Frontal cortex (tissue), 4 donors: ENCODE measurements at places on chromosomes 4 and X.
A peak's percentile ranks its signal among the peaks of the same experiment; 100 is the strongest.

GRCh38 chrX:9790866-9791265 is 4.6 kb downstream of the SHROOM2 start:
- no peak for DNase-seq

GRCh38 chr4:148435654-148436406 is 6.4 kb downstream of the NR3C2 start:
- no peak for DNase-seq

DNA sequence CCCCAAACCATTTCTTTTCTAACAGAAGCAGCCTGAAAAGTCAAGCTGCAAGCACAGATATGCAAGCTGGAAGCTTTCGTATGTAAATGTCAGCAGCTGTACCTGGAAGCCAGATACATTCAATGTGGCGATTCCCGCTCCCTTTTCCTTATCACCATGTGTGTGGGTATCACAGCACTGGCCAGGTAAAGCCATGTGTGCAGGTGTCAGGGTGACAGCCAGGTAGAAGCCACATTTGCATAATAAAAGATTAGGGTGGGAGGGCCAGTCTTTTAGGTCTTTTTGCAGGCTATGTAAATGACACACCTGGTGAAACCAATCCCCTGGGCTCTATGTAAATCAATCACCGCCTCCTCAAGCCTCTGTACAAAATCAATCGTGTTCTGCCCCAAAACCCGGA is 50.1 kb downstream of the RXFP1 start:
- no peak for DNase-seq

GRCh38 chr4:29549342-29549741 is 1170.8 kb upstream of the PCDH7 start:
- no peak for DNase-seq

- no peak for DNase-seq
Observed at GRCh38 chrX:905848-906566, 275.4 kb downstream of the SHOX start.

DNA sequence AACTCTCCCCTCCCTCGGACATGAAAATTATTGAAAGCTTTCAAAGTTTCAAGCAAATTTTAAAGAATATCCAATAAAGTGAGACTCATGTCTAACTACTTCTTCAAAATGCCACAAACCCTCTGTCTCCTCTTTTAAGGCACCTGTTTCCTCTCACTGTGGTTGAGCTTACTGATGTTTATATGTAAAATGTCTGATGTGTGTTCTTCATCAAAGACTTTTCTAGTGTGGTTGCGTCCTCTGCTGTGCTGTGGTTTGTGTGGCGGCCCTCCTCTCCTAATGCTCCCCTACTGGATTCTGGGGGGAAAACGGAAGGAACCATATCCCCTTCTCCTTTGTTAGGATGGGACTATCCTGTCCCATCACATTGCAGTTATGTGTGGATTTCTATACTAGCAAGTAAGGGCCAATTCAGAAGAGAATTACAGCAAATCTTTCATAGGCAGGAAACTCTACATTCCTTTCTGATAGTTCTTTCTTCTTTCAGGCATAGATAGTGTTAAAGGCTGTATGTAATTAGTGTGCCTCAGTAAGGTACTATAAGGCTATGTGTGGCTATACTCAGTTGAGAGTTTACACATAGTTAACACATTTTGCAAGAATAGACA is 221.0 kb upstream of the GPRIN3 start:
- DNase-seq, result no peak

DNA sequence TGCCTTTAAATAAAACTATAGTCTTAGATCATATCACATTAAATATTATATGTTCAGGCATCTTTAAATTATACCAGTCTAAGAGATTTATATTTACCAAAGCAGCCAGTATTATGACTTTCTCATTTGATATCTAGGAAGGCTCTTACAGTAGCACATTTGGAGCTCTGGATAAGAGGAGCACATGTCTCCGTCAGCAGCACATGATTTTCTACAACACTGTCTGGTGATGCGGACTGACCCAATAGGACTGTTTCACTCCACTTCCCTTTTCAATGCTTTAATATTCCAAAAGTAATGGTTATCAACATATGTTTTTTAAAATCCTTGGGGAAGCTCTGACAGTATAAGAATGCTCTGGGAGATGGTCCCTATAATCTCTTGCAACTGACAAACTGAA is 61.5 kb downstream of the HAUS3 start:
- no peak for DNase-seq

GRCh38 chr4:78061939-78062570 is 4.9 kb downstream of the FRAS1 start:
- no peak for DNase-seq

- DNase-seq, result no peak
Observed at GRCh38 chrX:118493016-118493415, 2.6 kb upstream of the DOCK11 start.

DNA sequence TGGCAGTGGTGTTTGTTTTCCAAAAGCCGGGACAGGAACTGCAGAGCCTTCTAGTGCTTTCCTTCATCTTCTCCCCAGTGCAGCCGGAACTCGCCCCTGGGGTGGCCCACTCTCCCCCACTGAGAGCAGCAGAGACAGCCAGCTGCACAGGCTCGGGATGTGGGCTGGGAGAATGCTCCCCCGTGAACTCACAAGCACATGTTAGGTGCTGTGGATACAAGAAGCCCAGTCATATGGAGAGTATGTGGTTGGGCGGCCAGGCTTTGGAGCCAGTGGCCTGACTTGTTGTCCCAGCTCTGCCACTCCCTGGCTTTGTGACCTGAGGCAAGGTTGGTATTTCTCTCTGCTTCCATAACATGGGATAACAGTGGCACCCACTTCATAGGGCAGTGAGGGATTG is 9.4 kb upstream of the KIAA0232 start:
- DNase-seq, result no peak

- DNase-seq, result no peak
Observed at GRCh38 chr4:152508386-152508785, 27.5 kb downstream of the FBXW7 start.

GRCh38 chr4:6732441-6733357 is 16.7 kb downstream of the BLOC1S4 start:
- peak; percentile 66 for DNase-seq

DNA sequence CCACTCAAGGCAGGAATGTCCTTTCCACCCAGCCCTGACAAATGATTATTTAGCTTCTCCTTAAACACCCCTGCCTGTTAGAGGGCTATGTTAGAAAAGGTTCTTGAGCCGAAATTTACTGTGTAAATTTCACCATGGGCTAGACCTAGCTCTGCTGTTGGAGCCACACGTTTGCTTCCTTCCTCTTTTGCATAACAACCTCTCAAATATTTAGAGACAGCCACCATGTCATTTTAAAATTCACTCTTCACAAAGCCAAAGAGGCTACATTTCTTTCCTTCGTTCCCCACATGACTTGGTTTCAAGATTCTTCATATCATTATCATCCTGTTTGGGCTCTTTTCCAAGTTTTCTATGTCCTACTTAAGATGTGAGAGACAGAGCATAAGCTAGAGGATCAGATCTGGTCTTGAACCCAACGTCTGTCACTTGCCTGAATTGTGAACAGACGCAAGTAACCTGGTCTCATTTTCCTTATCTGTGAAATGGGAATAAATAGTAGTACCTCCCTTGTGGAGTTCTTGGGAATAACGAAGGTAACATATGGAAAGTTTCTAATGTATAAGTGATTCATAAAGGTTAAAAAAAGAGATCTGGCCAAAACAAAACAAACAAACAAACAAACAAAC is 6.7 kb downstream of the DOCK11 start:
- DNase-seq, result no peak

DNA sequence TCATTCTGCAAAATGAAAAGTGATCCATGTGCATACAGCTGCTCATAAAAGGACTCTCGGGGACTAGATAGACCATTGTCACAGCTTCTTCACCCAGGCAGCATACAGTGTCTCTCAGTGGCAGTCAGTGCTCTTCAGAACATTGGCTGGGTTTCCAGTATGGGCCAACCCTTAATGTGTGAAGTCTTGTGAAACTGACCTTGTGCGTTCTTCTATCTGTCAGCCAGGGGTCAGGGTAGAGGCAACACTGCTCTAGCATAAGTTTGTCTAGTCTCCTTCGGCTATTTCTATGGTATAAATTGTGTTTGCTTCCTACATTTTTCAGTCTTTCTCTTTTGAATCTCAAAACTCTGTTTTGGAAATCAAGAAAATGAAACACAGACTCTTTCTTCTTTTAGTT is 37.0 kb upstream of the SMIM31 start:
- no peak for DNase-seq

GRCh38 chrX:153521034-153521433 is 3.6 kb downstream of the ATP2B3 start:
- DNase-seq, result no peak

- no peak for DNase-seq
Observed at GRCh38 chr4:11769434-11769833, 340.7 kb upstream of the HS3ST1 start.

GRCh38 chrX:14590693-14591424 is 61.5 kb downstream of the GLRA2 start:
- DNase-seq, result no peak
